Umbilical cord (tissue), 2 donors: ENCODE measurements at places on chromosomes 4 and X.
A peak's percentile ranks its signal among the peaks of the same experiment; 100 is the strongest.

DNA sequence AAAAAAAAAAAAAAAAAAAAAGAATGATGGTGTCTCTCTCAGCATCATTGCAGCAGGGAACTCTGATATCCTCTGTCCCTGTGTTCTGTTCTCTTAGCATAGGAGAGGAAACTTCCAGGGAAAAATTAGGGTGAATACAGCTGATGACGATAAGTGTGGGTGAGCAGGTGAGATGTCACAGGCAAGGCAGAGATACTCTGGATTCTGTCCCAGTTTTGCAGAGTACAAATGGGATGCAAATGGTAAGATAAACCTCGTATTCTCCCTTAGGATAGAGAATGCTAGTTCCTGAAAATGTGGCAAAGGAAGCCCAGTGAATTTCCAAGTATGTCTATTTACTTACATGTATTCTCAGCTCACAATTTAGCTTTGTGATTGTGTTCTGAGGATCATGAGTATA, 671.6 kb upstream of the BOD1L1 start:
- no peak for DNase-seq

DNA sequence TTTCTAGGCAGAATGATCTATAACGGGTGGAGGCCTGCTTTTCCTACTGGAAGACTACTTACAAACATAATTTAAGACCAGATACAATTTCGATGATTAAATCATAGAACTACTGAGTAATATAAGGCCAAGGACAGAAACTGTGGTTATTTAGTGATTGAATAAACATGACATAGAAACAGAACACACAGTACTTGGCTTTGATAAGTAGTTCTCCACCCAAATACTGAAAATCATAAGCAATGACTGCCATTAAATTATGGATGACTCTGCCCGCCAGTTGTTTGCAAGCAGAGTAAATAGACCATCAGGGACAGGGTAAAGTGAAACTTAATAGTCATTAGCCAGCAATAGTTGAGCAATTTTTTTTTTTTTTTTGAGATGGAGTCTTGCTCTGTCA, 17.2 kb upstream of the SMIM14 start:
- DNase-seq, result no peak

DNA sequence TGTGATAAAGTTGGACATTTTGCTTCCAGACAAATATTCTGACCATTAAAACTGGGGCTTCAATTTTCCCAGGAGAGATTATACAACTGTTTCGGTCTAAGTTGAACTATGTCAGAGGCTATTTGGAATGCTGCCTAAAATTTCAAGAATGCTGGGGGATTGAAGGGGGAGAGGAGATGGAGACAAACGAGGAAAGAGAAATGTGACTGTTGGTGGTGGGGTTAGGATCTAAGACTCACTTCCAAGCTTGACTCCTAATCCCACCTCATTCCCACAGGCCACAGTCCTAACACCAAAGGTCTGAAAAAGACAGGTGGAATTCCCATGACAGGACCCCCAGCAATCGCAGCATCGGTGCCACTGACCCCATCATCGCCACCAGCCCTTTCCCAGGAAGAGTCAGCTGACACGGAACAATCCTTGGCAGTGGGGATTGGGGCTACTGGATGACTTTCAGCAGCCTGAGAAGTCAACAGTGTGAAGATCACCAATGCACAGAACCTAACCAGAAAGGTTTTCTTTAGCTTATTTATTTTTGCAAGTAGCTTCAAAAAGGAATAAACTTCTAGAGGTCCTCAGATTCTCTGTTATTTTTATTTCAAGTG, 74.0 kb upstream of the PRSS48 start:
- DNase-seq, result peak; percentile 58

DNA sequence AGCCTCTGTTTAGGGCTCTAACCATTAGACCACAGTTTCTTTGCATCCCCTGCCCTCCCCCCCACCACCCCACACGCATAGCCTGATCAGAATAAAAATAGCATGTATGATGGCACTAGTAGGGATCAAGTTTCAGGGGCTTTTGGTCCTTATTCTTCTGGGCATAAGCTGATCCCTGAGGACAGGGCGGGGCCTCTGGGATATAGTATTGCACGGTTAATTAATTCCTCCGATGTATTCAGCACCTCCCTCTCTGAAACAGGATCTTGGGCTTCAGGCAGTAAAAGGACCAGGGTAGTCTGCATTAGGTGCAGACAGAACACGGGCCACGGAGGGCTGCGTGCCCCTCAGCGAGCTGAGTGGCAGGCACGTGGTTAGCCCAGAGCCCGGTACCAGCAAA, 57.1 kb downstream of the ELF4 start:
- no peak for DNase-seq

DNA sequence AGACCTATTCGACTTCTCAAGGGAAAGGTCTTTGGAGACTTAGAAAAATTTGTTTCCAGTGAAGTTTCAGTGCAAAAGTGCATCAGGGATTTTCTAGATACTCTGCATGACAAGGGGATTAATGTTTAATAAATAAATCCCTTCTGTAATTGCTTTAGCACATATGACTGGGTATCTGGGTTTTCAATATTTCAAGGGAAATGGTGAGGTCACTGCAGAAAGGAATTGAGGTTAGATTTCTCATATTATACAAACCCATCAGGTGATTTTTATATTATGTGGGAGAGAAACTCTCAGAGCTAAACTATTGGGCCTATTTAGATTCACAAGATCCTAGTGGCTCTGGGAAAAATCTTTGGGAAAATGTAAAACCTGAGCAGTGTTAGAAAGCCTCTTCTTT, 48.3 kb upstream of the SLC4A4 start:
- no peak for DNase-seq

DNA sequence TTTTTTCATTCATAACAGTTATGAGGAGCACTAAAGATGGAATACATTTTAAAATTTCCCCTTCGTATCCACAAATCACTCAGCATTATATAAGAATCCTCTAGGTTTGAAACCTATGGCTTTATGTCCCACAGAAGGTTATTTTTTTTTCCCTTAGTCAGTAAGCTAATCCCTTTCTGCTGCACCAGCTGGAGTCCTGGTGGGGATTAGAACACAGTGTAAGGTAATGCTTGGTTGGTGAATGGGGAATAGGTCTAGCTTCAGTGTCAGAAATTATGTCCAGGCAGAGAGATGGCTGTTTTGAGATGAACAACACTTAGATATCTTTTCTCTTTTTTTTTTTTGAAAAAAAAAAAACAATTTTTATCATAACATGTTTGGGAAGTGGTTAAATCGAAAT, 116.6 kb downstream of the RASGEF1B start:
- no peak for DNase-seq

DNA sequence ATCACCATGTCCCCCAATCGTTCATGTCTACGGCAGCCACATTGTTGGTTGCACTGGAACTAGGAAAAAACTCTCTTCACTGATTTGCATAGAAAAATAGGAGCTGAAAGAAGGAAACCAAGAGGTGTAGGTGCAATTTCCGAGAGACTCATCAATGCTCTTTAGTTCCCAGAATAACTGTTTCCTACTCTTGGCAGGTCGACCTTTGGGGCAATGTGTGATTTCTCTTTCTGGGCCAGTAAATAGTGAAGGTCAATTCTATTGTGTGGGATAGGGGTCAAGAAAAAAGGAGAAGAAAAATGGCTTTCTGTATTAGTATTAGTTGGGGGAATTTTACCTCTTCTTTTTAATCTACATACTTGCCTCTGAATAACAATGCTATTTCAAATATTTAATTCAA, 55.9 kb upstream of the PDE5A start:
- DNase-seq, result no peak

DNA sequence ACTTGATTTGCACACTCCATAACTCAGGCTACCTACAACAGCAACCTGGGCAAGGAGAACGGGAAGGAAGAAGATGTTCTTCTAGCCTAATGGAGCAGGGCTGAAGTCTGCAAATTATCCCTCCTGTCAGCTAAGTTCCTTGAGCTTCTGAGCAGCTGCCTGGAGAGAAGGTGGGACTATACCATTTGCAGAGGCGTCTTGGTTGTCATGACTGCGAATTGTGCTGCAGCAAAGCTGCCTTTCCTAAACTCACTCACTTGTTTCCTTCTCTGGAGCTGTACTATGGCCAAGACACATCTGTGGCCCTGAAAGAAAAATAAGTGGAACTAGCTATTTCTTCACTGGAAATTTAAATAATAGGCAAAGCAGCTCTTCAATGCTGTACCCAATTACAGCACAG, 682.4 kb upstream of the GRIA3 start:
- no peak for DNase-seq

- no peak for DNase-seq
Measured at GRCh38 chr4:131974730-131975129, 1174.4 kb upstream of the PCDH10 start.

DNA sequence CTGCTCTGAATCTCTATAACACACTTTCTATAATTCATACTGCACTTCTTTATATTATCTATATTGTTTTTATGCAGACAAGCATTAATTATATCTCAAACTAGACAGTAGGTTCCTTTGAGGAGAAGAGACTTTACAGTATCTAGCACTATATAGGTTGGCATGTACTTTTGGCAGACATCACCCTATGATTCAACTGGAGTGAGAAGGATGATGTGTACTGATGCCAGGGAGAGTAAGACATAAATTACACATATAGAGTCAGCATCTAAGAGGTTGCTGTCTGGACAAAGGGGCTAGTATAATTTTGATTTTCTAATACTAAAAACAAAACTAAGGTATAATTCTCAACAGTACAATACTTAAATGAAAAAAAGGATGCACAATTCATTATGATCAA, 5.1 kb upstream of the RBM41 start:
- no peak for DNase-seq

- peak; percentile 3 for DNase-seq
Measured at GRCh38 chrX:75784680-75785491, at the start of gene MAGEE2. TSS of gene MAGEE2 (minus strand) at chrX:75785254. CDS start at chrX:75785051, 203 bp downstream.

DNA sequence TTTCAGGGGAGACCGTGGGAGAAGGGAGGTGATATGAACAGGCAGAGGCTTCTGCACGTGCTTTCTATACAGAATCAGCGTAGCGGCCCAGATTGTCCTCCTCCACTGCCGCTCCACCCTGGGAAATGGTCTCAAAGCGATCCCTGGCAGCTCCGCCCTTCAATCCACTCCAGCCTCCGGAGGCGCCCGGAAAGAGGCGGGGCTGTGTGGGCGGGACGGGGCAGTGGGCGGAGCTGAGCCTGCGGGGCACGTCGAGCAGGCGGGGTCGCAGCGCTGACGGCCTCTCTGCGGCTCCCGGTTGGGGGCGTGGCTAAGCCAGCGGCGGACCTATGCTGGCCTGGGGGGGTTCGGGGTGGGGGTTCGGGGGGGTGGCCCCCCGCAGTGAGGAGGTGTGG, 210 bp upstream of the SMIM10L2A start:
- peak; percentile 65 for DNase-seq

- no peak for DNase-seq
Measured at GRCh38 chr4:130163701-130164100, 1067.7 kb downstream of the C4orf33 start.

- no peak for DNase-seq
Measured at GRCh38 chr4:42642101-42642797, 14.7 kb downstream of the ATP8A1 start.

DNA sequence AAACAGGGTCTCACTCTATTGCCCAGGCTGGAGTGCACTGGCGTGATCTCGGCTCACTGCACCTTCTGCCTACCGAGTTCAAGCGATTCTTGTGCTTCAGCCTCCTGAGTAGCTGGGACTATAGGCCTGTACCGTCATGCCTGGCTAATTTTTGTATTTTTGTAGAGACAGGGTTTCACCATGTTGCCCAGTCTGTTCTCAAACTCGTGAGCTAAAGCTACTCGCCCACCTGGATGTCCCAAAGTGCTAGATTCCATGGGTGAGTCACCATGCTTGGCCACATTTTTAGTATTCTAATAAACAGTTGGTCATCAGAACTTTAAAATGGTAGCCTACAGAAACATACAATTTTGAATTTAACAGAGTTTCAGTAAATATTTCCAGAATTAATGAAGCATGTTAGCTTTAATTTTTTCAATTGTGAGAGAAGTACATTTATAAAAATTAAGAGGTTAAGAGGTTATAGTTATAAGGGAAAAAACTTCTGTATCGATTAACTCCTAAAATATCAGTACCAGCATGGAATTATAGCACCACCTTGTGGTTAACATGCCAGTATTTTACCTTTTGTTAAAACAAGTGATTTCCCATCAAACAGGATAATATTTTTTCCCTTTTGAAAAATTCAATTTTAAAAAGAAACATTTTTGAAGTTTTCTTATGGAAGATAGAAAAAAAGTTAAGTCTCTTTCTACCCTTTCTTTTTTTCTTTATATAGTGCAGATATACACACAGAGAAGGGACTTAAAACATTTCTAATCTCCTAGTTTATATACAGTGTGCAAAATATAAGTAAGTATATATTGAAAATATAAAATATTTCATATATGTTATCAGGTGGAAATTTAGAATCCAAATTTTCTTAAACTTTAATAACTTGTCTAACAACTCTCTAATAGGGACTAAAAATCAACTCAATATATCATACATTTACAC, 35.4 kb downstream of the CEP44 start:
- peak; percentile 34 for DNase-seq

DNA sequence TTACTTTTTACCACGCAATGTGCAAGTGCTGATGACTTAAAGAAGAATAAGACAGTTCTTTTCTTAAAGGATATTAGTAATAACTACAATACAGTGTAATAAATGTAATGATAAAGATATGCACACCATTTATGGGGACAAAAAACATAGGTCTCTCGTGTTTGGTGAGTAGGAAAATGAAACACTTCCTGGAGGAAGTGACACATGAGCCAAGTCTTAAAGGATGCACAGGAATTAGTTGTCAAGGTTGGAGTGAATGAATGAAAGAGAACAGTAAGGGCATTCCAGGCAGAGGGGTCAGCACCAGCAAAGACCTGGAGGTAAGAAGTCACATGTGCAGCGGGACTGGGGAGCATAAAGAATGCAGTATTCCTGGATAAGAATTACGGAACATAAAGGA, 112.7 kb downstream of the SH3RF1 start:
- no peak for DNase-seq

GRCh38 chr4:181517491-181517890, 725.7 kb upstream of the TENM3 start:
- DNase-seq, result no peak

GRCh38 chr4:98423009-98423408, 161.8 kb downstream of the RAP1GDS1 start:
- DNase-seq, result peak; percentile 4
